Panc1 (cell line): ENCODE measurements at places on chromosomes 1 and 21.

- no peak for DNase-seq
Observed at GRCh38 chr1:34319218-34319617, 142.5 kb downstream of the C1orf94 start.

DNA sequence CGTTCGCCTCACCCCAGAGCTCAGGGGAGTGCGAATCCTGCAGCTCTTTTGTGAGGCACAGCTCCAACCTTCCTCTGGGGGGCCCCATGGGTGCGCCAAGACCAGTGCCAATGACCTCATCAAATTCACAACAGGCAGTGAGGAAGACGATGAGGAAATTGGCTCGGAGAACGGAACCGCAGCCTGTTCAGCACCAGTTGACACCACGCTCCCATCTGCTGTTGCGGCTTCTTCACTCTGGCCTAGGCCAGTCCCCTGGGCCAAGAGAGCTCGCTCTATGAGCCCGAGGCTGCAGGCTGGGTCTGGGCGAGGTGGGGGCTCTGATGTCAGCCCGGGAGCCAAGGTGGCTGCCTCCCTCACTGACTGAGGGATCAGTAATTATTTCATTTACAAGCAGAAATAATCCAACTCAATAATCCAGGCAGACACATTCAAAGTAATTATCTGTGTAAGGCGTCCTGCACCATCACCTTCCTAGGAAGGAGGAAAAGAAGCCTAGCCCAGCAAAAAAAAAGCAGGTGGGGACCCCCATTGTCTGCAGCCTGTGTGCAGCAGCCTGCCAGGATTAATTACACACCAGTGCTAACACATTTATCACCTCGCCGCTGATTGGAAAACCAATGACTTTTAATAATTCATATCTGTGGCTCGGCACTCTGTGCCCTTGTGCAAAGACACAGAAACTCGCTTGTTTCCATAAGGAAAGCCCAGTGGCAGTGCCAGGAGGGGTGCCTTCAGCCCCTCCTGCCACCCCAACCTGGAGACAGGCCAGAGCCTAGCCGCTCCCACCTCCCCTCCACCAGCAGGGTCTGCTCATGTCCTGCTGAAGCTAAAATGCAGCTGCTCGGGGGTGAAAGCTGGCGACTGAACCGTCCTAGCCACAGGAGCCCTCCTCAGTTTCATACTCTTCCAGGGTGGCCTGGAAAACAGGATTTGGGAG lies 1.9 kb downstream of the PLEKHA6 start:
- DNase-seq = no peak

GRCh38 chr21:27017246-27017645 lies 50.4 kb upstream of the ADAMTS5 start:
- no peak for DNase-seq

GRCh38 chr1:70196333-70196732 lies 9.0 kb downstream of the LRRC40 start:
- no peak for DNase-seq

- DNase-seq = no peak
Observed at GRCh38 chr21:46060596-46061061, 37.3 kb upstream of the COL6A2 start.

- no peak for DNase-seq
Observed at GRCh38 chr1:35319988-35320713, 51.6 kb downstream of the ZMYM4 start.

GRCh38 chr1:92993581-92993980 lies 32.3 kb upstream of the DIPK1A start:
- no peak for DNase-seq

DNA sequence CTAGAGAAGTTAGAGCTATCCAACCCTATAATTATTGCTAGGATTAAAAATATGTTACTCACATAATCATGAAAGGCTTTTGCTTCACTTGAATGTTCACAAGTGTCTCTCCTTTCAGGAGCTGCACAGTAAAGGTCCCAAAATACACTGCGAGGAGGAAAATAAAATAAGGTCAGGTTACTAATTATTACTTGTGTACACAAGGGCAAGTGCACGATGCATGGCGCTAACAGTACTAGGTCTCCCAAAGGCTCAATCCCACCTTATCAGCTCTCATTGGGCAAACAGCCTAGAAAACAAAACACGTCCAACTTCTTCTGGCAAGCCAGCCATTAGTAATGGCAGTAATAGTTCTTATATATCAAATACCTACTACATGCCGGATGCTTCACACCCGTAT lies 4.4 kb downstream of the SSBP3 start:
- no peak for DNase-seq

DNA sequence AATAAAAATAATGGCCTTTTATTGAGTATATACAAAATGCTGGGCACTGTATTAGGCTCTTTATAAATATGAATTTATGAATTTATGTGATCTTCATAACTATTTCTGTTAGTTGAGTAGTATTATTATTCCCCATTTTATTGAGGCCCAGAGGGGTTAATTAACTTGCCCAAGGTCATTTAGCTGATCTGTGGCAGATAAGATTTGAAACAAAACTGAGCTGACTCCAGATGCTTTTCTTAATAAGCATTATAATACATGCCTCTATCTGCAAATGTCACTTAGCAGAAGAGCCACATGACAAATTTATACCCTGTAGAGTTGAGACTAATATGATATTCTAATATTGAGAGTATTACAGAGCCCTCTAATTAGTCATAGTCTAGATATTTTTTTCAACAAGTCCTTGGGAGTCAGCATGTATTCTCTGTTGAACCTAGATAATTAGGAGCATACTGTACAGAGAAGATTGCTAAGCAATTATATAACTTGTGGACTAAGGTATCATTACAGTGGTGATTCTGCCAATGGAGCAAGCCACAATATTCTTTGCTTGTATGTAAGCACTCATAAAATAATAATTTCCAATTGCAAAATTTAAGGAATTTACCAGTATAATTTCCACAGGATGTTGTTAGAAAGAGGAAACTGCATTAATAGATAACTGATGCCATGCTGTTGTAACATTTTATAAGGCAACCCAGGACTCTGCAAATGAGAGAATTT lies 112.0 kb downstream of the LRRC40 start:
- no peak for DNase-seq

- no peak for DNase-seq
Observed at GRCh38 chr1:76428028-76428427, 353.5 kb downstream of the ST6GALNAC3 start.

- no peak for DNase-seq
Observed at GRCh38 chr1:80385650-80386049, 1379.1 kb upstream of the ADGRL4 start.

DNA sequence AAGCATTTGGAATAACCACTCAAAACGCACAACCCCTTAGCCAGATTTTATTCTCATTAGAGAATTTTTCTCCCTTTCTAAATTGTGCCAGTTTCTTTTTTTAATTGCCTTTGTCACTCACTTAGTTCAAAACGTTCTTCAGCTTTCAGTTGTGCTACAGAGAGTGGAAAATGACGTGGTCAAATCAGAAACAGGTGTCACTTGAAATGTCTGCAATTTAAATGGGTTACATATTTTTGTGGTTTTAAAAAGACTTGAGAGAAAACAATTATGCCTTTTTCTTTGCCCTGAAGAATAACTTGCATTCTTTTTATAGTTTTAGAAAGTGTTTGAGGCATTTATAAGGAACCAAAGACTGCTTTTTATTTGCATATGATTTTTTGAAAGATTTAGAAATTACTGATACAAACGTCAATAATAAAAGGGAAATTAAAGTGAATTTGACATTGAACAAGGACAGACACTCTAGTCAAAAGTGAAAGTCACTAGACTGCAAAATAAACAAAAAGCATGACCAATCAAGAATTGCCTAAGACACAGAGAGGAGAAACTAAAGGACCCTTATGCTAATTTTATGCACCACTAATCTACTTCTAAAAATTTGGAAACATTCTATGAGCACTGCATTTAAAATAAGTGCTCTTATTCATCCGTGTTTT lies 191.0 kb downstream of the TPR start:
- DNase-seq = no peak

DNA sequence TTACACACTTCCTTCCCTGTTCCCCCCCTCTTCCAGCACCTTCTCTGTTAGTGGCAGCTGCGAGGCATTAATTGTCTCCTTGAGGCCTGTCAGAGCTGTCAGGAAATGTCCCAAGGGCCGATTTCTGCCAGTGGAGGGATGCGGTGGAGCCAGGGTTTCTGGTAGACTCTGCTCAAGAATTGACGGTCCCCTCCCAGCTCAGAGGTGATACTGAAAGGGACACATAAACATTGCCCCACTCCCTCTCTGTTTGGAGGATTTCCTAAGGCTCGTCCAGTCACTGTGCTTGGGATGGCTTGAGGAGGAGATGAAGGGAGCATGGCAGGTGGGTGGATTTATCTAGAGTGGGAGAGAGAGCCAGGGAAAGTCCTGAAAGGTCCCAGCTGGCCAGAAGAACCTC lies 61.4 kb upstream of the CD34 start:
- DNase-seq = no peak

DNA sequence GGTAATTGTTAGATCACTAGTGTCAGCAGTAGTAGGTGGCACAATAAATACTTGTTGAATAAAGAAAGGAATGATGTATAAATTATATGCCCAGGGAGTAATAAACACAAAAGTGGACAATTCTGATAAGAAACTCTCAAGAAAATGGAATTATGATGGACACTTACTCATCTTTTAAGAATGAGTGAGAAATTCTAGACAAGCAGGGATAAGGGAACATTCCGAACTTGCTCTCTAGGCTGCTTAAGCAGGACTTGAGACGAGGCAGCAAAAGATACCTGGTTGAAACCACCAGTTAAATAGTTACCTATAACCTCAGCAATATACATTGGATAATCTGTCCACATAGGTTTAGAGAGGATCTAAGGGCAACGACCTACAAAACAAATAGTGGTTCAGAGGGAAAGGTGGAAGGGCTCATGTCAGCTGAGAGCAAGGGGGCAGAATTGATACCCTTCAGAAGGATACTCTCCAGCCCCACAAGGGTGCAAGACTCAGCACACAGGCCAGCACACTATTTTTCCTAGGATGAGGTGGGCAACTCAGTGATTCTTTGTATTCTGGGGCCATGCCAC lies 46.3 kb downstream of the XCL2 start:
- no peak for DNase-seq

- no peak for DNase-seq
Observed at GRCh38 chr1:228210712-228211530, 3.1 kb downstream of the OBSCN start.

GRCh38 chr1:238474263-238474662 lies 583.5 kb upstream of the ZP4 start:
- no peak for DNase-seq

- DNase-seq = no peak
Observed at GRCh38 chr1:43945674-43946235, 995 bp upstream of the IPO13 start.

GRCh38 chr1:15244813-15245212 lies 2.2 kb upstream of the FHAD1 start:
- no peak for DNase-seq

DNA sequence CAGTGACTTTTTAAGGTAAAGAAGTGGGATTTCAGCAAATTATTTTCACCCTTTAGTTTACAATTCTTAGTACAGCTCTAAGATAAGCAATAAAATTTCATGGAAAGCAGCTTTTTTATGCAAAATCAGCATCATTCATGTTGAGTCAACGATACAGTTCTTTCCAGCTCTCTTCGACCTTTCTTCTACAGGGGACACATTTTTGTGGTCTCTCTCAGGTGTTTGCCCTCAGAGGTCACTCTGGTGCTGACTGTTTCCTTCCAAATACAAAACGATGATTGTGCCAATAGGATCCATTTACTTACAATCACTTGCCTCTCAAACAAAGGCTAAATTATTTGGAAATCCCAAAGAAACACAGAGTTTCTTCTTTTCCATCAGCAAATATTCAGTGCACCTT lies 51.0 kb downstream of the PSMG1 start:
- DNase-seq = no peak

DNA sequence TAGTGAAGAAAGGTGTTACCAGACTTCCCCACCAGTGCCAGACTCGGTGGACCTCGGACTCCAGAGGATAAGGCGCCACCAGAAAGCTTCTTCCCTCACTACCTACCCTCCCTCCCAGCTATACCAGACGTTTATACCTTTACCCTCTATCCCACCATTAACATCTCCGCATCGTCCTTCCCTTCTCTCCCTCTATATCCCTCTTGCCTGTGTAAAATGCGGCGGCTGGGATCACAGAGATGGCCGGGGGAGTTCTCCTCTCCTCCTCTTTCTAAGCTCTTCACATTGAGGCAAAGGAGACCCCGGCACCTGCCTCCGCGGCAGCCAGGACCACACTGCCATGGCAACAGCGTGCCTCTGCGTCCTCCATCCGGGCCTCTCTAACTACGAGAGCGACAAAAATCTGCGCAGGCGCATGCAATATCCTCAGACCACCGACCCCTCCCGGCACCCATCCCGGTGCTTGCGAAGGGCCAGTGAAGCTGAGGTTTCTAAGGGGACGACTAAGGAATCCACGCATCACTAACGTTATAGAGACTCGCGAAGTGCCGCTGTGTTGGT lies at the start of gene CCDC181:
Gene CCDC181 (minus strand): TSS at position 394 of the 561 bp plus-strand sequence. CDS start 2,547 bp downstream, outside the sequence.
- peak; percentile 20 for DNase-seq

- DNase-seq = no peak
Observed at GRCh38 chr1:43510621-43511020, 20.1 kb upstream of the PTPRF start.

DNA sequence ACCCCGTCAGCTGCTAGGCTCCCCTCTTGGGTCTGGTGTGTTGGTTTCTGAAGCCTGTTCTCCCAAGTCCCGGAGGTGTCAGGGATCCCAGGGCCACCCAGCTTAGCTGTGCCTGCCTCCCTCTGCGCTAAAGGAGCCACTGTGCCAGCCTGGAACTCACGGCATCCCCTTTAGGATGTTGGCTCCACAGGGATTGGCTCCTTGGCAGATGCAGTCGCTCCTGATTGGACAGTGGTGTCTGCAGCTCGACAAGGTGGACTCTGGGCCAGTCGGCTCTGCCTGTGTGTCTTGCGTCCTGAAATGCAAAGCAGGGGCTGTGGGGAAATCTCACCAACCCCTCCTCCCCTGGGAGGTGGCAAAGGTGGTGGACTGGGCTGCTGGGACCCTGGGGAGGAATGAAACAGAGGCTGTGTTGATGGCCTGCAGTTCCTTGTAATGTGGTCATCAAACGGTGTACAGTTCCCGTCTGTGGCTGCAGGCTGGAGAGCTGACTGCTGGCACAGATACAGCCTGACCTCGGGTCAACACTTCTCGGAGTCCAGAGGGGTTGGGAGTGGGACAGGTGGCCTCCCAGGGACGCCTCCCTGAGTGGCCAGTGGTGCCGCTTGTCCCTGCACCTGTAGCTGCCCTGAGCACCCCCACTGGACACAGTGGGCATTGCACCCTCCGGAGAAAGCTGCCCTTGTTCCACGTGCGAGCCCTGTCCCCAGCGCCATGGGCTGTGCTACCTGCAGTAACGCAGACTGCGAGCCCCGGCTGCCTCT lies 11.5 kb upstream of the KCNAB2 start:
- no peak for DNase-seq

GRCh38 chr21:25273959-25274358 lies 333.3 kb downstream of the MRPL39 start:
- no peak for DNase-seq

- DNase-seq = no peak
Observed at GRCh38 chr1:85599076-85599491, 18.5 kb downstream of the CCN1 start.

- DNase-seq = no peak
Observed at GRCh38 chr1:36307601-36308330, 1.6 kb downstream of the SH3D21 start.

- no peak for DNase-seq
Observed at GRCh38 chr1:1761504-1762376, 16.5 kb downstream of the NADK start.
